ENCODE measurements at places on chromosomes 16 and 17.

GRCh38 chr16:64830653-64831052 is 291.2 kb downstream of the CDH11 start:
- no peak for DNase-seq

GRCh38 chr17:43740541-43740940 is 18.1 kb downstream of the SOST start:
- DNase-seq = no peak

GRCh38 chr17:50518384-50519023 is 10.3 kb downstream of the MYCBPAP start:
- no peak for DNase-seq

GRCh38 chr16:30485818-30486436 is 13.4 kb downstream of the ITGAL start:
- DNase-seq = no peak

DNA sequence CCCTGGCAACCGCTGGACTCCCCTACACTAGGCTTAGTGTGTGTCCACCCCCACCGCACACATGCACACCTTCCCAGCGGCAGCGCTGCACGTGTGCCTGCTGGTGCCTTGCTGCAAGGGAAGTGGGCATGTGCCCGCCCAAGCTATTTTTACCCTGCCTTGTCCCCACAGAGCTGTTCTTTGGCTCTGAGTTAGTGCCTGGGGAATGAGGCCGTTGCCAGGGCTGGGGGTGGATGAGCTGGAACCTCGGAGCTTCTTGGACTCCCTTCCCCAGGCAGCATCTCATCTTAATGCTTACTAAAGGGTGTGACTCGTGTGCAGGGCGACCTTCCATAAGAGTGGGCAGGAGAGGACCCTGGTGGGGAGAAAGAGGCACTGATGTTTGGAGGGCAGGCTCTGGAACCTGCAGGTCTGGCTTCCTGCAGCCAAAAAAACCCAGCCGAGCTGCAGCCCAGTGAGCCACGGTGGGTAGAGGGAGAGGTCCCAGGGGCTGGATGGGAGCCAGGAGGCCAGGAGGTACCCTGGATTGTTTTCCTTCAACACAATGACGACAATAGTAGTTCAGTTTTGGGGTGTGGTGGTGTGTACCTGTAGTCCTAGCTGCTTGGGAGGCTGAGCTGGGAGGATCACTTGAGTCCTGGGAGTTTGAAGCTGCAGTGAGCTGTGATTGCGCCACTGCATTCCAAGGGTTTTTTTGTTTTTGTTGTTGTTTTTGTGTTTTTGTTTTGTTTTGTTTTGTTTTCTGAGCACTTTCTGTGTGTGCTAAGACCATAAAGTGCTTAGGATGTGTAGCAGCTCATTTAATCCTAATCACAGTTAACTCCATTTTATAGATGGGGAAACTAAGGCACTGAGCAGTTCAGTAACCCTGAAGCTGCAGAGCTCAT is 119.1 kb downstream of the RAB11FIP4 start:
- DNase-seq = no peak

DNA sequence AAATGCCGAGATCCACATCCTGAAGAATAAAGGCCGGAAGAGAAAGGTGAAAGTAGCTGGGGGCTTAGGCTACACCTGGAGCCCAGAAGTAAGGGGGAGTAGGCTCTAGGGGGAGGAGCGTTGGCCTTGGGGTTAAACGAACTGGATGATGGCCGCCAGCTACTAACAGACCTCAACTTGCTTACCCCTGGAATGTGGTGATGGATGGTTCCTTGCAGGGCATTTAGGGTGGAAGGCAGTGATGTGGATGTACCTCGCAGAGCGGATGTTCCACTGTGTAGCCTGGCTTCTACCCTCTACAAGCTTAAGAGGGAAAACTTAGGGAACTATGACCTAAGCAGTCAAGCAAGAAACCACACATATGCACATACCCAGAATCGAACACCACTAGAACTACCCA is 2.3 kb upstream of the MAZ start:
- DNase-seq = no peak

Data from NK-92 treated with Interleukin-12 subunit alpha and Interleukin-12 subunit beta, amount 100 ng/mL, for 24 hours (cell line).